Amygdala (tissue), 56 donors: ENCODE measurements at places on chromosomes 4 and X.

GRCh38 chrX:119643696-119644095 lies 37.5 kb upstream of the NKRF start:
- no peak for DNase-seq

DNA sequence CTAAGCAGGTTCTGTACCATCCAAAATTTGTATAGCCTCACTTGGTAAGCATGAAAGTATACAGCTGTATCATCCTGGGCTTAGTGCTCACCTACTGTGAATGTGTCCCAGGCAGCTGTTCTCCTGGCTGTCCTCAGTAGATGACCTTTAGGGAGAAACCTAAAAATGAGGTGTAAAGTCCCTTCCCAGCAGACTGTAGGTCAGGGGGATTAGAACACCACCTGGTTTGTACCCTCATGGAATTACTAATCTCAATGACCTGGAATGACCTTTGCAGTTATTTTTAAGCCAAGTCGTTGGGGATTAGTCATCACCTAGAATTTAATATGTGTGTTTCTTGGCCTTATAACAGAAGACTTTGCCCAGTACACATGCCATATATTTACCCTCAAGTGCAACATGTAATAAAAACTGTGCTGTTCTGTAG lies 39.1 kb upstream of the MBTPS2 start:
- DNase-seq, result no peak

DNA sequence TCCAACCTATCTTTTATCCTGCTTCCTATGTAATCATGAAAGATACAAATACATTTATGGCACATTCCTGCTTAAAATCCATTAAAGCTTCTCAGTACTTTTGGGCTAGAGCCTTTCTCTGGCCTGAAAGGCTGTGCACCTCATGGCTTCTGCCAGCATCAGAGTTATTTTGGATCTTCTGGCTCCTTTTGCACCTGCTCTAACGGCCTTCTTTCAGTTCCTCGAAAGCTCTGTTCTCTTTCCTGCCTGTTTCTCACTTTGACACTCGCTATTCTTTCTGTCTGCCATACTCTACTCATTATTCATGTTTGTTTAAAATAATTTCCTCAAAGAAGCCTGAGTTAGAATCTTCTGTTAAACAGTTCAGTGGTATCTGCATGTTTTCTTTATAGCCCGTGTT lies 86.0 kb downstream of the LRP2BP start:
- no peak for DNase-seq

DNA sequence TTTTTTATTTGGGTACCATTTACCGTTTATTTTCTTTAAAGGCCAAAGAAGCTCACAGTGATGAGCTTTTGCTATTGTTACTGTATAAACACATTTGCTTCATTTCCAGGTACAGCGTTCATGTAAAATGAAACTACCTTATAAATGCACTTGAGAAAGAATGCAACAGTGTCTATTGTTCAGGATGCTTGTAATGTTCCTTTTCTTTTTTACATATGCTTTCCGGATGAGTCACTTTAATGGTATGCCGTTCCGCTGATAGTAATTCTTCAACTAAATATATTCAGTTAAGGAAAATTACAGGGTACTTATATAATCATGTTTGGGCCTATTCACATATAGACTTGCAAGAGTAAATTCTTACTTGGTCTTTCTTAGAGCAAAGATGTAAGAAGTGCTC lies 354.9 kb downstream of the RPA4 start:
- no peak for DNase-seq

- no peak for DNase-seq
Measured at GRCh38 chrX:29535212-29536162, 679.9 kb upstream of the MAGEB2 start.

- no peak for DNase-seq
Measured at GRCh38 chr4:7540654-7541413, 106.1 kb upstream of the PSAPL1 start.

DNA sequence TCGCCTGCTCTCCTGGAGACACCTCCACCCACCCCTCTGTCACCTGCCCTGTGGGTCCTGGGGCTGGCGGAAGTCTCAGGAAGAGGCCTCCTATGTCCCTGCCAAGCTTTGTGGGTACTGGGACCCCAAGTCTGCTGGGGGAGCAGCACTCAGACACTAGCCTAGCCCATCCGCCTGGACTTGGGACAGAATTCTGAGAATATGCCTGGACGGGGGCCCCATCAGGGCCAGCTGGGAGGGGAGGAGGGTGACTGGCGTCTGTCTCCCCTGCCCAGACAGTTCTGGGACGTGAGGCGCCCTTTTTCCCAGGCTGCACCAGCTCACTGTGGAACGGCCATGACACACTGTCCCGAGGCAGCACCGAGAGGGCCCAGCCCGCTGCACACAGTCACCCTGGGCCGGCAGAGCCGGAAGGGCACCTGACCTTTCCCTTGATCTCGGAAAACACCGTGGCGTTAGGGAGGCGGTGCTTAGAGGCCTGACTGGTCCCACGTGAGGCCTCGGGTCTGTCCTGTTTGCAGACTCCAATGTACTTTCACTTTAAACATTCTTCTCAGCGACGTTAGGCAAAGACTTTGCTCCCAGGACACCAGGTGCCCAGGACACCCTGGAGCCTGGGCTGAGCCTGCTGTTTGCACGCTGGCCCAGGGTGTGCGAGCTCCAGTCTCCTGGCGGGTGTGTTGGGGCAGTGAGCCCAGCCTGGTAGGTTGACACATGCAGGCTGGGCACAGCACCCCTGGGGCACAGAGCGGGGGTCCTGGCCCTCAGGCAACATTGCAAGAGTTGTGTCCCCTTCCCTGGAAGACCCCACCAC lies 700 bp downstream of the SLC26A1 start:
- DNase-seq, result no peak

DNA sequence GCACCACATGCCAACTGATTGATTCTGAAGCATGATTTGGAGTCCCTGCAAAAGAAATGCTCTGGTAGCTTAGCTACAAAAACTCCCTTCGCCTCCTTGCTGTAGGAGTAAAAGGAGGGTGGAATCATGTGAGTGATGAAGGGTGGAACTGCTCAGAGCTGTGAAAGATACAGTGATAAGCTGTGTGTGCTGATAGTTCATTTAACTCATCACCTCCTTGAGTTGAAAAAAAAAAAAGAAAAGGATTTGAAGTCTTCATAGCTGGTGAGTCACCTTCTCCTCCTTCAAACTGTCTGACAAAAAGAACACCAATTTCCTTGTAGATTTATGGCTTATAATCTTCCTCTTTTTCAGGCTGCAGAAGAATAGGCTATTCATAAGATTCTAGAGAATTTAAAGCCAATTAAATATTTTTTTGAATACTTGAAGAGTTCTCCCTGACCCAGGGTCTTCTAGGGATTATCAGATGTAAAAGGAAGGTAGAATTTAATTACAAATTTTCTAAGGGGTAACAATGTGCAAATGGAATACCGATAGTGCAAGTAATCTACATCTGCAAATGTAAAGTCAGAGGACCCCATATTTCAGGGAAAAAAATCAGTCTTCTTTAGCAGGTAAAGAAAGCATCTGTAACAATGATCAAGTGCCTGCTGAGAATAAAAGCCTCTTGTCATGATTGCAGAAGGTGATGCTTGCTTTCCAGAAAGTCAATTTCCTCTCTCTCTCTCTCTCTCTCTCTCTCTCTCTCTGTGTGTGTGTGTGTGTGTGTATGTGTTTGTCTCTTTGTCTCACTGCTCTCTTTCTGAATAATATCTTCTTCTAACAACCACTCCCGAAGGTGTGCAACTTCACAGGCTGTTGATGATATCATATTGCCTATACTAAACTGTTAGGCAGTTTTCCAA lies 208.8 kb upstream of the VEGFC start:
- no peak for DNase-seq

DNA sequence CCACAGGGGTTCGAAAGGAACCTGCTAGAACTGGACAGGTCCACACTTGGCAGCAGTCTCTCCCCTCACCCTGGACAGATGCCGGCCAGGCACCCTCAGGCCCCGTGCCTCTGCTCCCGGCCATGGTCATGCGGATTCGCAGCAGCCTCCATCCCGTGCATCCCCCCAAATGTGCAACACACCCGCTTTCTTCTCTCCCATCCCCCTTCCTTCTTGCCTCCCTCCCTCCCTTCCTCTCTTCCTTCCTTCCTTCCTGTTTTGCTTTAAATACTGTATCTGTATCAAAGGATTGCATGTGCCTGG lies 35.0 kb upstream of the HMX1 start:
- DNase-seq, result no peak

GRCh38 chr4:156756118-156756517 lies 215.5 kb downstream of the PDGFC start:
- DNase-seq, result no peak

GRCh38 chrX:79290596-79290995 lies 76.5 kb downstream of the ITM2A start:
- DNase-seq, result no peak

DNA sequence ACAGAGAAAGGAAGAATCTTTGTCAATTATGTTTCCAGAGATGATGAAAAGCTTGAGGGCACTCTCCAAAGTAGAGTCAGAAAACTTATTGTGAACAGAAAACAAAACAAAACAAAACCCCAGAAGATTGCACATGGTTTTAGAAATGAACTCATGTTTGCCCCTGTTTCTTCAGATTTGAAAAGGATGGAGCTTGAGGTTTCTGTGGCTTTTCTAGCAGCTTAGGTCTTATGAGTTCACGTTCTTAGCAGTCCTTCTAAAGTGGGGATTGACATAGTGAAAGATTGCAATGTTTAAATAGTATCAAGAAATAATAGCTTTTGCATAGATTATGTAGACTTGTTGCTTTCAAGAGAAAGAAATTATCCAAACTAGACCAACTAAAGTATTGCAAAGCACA lies 421.8 kb downstream of the GBA3 start:
- no peak for DNase-seq

GRCh38 chr4:123167931-123168330 lies 228.7 kb upstream of the SPRY1 start:
- DNase-seq, result no peak

DNA sequence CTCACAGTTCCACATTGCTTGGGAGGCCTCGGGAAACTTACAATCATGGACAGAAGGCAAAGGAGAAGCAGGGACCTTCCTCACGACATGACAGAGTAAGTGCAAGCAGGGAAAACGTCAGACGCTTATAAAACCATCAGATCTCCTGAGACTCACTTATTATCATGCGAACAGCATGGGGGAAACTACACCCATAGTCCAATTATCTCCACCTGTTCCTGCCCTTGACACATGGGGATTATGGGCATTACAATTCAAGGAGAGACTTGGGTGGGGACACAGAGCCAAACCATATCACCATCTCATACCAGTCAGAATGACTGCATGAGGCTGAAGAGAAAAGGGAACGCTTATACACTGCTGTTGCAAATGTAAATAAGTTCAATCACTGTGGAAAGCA lies 1066.9 kb upstream of the PCDH7 start:
- no peak for DNase-seq

DNA sequence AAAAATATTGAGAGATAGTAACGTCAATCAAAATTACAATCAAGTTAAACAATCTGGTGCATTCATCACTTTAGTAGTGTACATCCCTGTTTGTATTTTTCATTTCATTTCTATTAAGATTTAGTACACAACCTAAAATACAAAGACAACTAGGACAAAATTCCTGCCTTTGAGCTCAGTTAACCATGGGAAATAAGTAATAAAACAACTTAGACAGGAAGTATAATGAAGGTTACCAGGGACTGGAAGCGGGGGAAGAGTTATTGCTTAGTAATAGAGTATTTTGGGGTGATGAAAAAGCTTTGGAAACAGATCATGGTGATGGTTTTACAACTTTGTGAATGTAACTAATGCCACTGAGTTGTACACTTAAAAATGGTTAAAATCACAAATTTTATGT lies 25.6 kb upstream of the ATXN3L start:
- DNase-seq, result no peak

DNA sequence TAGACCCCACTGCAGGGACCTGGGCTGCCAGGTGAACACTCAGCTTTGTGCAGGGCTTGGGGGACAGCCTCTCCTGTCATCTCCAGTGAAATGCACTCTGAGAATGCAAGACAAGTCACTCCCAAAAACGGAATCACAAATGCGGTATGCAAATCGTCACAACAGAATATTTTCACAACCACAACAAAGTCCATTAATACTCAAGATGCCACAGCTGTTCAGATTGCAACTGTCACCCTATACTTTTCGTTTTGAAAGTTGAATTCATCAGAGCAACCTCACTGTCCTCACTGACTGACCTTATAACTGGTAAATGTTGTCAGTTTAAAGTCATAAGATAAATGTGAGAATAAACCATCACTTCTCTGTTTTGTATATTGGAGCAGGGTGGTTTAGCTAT lies 16.6 kb downstream of the JAKMIP1 start:
- no peak for DNase-seq

DNA sequence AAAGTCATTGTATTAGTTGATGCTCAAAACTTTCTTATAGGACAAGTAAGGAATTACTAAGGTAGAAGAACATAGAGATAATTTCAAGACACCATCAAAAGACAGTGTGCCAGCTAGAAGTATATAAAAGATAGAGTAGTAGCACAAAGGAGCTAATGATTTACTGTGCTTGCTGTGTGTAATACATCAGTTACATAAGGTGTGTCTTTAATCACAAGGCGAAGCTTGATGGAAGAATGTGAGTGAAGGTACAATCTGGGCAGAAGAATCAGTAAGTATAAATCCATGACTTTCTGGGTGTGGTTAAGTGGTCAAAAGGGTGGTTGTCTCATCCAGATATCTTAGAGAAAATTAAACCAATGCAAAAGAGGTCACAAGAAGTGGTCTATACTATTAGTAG lies 95.1 kb upstream of the BOD1L1 start:
- no peak for DNase-seq

- no peak for DNase-seq
Measured at GRCh38 chr4:8861576-8862295, 9.9 kb downstream of the HMX1 start.

DNA sequence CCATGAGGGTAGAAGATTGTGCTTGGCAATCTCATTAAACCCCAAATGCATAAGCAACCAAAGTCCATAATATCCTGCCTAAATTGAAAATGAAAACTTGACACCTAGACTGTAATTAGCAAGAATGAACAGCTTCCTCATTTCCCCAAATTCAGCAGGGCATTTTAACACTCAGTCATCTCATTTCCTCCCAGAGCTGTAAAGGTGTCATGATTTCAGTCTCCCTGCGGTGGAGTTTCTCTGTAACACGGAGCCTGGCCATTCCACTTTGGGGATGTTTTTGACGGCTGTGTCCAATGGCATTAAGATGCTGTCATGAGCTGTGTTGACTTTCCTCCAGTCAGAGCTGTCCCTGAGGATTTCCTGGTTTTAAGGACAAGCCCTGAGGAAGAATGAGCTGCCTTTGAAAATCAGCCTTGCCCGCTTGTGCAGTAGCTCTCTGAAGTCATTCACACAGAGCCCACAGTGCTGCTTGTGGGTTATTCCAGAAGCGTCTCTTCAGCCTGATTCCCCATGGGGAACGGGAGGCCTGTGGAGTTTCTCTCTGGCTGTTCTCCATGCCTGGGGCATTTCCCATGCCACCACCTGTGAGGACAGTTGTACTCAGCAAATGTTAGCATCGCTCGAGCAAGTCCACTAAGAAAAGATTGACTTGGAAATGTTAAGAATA lies 187.0 kb downstream of the MID1 start:
- DNase-seq, result no peak

GRCh38 chrX:110192516-110192915 lies 125.4 kb downstream of the AMMECR1 start:
- DNase-seq, result no peak

DNA sequence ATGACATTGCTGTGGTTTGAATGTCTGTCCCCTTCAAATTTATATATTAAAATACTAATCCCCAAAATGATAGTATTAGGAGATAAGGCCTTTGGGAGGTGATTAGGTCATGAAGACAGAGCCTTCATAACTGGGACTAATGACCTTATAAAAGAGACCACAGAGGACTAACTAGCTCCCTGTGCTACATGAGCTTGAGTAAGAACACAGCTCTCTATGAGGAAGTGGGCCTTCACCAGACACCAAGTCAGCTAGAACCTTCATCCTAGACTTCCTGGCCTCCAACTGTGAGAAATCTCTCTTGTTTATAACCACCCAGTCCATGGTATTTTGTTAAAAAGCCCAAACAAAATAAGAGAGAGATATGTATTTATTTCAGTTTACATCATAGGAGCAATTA lies 242.2 kb upstream of the CTSO start:
- DNase-seq, result no peak
